ENCODE measurements at places on chromosomes 1 and 21.

DNA sequence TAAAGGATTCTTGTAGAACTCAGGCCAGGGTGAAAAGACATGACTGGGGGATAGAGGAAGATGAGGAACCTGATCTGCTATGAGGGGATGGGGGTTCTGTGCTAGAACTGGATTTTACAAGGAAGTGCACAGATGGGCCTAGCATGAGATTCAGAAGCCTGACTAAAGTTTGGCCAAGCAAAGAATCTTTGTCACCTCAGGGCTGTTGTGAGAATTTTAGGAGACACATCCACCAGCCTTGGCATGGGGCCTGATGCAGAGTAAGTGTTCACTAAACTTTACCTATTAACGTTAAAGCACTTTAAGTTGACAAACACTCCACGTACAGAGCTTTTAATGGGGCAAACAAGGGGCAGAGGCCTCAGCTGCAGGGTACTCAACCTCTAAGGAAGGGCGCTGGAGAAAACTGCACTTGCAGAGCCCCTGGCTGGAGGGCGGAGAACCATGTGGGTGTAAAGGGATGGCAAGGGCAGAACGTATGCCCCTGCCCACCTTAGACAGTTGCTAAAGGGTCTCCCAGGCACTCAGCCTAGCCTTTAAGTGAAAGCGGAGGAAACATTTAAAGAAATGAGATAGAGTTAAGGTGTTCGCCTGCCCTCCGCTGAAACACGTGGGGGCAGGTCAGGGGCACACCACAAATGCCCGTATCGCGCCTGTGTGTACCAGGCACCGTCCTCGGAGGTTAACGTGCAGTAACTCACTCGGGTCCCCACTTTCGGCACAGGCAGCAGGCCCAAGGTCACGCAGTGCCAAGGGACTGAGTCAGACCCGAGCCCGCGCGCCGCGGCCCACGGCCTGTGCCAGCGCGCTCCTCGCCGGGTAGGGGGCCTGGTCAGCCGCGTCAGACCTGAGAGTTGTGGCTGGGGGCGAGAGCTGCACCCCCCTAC, 990 bp upstream of the MRPS6 start:
- DNase-seq = no peak

- DNase-seq = no peak
These were observed 19.0 kb downstream of the DAB1 start for GRCh38 chr1:57404884-57405283.

DNA sequence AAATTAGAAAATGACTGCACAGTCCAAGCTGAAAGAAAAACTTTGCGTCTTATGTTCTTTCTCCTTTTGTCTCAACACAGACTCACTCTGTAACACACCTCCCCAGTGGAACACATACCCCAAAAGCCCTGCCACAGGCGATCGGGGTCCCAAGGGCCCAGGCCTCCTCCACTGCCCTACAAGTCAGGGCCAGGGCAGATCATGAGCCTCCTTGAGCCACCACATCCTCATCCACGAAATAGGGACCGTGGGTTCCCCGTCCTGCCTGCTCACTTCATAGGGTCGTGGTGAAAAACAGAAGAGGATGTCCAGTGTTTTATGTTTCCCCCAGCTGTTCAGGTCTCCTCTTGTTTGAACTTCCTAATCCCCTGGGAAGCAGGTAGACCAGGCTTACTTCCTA, 116.7 kb downstream of the KCNN3 start:
- no peak for DNase-seq

DNA sequence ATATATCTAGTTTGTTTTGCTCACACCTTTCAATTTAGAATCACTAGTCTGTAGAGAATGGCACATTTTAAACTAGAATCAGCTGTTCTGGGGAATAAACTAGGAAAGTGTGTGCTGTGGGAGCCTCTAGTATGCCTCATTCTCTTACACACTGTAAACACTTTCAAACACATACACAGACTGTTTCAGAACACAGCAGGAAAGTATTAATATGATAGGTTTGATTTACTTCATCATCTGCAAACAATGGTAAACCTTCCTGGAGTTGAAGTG, 67.1 kb upstream of the ABCG1 start:
- no peak for DNase-seq

GRCh38 chr1:4612991-4613390, 41.4 kb upstream of the AJAP1 start:
- no peak for DNase-seq

Measured in stimulated activated CD8-positive, alpha-beta memory T cell treated with anti-CD3 and anti-CD28 coated beads, Interleukin-15, amount 100 ng/mL, for 48 hours (primary cell).